ENCODE measurements at places on chromosomes 4 and X.

DNA sequence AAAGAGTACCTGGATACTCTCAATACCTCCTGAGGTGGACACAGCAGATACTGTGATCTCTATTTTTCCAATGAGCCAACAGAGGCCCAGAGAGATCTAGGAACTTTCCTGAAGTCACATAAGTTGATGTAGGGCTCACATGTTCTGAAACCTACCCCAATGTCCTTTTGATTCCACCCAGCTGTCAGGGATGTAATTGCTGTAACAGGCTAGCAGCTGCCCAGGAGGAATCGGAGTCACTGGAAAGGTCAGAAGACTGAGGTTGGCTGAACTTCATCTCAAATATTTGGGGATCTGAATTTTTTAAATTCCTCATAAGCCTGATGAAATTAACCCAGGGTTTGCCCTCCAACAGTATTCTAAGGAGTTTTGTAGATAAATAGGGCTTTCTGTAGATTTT is 52.5 kb upstream of the PROM1 start:
- no peak for DNase-seq
- H3K27me3 ChIP-seq: no peaks in the 10 kb centered on the region
- H3K4me1 ChIP-seq: peaks cover 20% of the 10 kb centered on the region
- no peaks in the 10 kb centered on the region for H3K36me3 ChIP-seq
- no peak overlapping the region for H3K27ac ChIP-seq

DNA sequence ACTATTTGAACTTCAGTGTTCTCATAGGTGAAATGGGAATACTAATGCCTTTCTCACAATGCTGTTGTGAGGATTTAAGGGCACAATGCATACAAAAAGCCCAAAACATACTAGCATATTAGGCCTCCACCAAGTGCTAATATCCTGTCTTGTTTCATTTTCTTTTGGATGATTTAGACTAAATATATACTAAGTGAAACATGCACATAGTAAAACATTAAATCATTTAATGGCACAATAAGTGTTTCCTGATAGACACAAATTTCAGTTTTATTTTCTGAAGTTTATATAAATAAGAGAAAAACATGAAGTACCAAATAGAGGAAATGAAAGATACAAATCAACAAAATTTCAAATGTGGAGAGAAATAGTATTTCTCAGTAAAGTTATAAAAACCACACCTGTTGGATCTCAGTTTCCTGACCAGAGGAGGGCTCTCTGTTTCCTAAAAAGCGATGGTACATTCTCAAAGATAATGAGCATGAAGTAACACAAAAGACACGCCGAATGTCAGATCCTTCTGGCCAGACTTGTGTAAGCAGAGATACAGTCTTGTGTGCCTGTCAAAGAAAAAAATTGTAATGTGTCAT is 25.1 kb downstream of the DDX60 start:
- H3K27me3 ChIP-seq: no peaks in the 10 kb centered on the region
- H3K4me3 ChIP-seq: no peak overlapping the region
- H3K36me3 ChIP-seq: peaks cover 22% of the 10 kb centered on the region
- DNase-seq: no peak
- H3K27ac ChIP-seq: no peak overlapping the region
- H3K4me1 ChIP-seq: no peaks in the 10 kb centered on the region

- DNase-seq: no peak
- no peaks in the 10 kb centered on the region for H3K27me3 ChIP-seq
- peaks cover 53% of the 10 kb centered on the region for H3K4me1 ChIP-seq
- no peaks in the 10 kb centered on the region for H3K36me3 ChIP-seq
Measured at GRCh38 chr4:159143687-159144086, 40.8 kb downstream of the RAPGEF2 start.

- no peak overlapping the region for H3K27ac ChIP-seq
- H3K27me3 ChIP-seq: no peaks in the 10 kb centered on the region
- H3K36me3 ChIP-seq: no peaks in the 10 kb centered on the region
- H3K4me1 ChIP-seq: no peaks in the 10 kb centered on the region
- DNase-seq: peak; percentile 74
Measured at GRCh38 chr4:94406668-94407437, 44.9 kb upstream of the PDLIM5 start.

DNA sequence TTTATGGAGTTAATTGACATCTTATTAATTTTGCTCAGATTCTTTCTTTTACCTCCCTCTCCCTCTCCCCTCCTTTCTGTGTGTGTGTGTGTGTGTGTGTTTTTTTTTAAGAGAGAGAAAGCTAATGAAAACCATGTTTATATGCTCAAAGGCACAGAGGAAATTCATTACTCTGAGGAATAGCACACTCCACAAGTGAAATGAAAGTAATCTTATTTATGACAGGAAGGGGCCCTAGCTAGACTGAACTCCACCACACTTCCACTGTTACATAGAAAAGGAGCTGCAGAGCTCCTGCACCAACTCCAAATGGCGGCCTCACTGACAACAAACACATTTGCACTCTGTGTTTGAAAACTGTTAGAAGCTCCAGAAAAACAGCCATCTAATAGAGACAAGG is 150.6 kb downstream of the RASL11B start:
- no peak overlapping the region for H3K4me3 ChIP-seq
- H3K27me3 ChIP-seq: no peaks in the 10 kb centered on the region
- no peak for DNase-seq
- H3K36me3 ChIP-seq: no peaks in the 10 kb centered on the region
- H3K4me1 ChIP-seq: no peaks in the 10 kb centered on the region
- H3K27ac ChIP-seq: no peak overlapping the region

DNA sequence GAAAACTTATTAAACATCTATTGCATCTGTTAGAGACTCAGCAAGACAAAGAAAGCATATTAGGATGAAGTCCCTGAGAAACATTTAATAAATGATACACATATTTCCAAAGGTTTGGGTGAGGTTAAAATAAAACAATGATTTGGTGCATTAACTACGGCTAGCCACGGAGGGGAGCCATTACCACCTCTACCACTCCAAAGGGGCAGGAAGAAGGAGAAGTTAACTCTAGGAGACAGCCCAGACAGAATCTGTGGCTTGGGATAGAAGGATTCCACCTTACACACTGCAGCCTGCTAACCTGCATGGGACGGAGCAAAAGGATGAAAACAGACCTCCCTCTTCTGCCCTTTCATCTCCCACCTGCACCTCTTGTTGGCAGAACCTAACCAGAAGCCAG is 189.1 kb upstream of the C1QTNF7 start:
- H3K4me3 ChIP-seq: no peak overlapping the region
- H3K36me3 ChIP-seq: no peaks in the 10 kb centered on the region
- DNase-seq: no peak
- H3K27ac ChIP-seq: no peak overlapping the region
- H3K27me3 ChIP-seq: no peaks in the 10 kb centered on the region
- no peaks in the 10 kb centered on the region for H3K4me1 ChIP-seq

DNA sequence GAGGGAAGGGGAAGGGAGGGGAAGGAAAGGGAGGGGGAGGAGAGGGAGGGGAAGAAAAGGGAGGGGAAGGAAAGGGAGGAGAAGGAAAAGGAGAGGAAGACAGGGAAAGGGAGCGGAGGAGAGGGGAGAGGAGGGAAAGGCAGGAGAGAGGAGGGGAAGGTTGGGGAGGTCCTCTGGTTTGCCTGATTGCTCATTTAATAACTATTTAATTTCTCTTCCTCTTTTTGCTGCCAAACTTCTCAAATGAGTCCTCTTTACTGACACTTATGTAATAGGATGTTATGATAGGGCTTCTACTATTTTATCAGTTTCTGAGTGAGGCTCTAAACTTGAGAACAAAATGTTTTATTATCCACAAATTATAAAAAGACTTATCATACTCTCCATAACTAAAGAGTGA is 35.4 kb upstream of the PPA2 start:
- no peak overlapping the region for H3K4me3 ChIP-seq
- DNase-seq: no peak
- H3K36me3 ChIP-seq: no peaks in the 10 kb centered on the region
- H3K27ac ChIP-seq: no peak overlapping the region

- no peak overlapping the region for H3K27ac ChIP-seq
- H3K4me1 ChIP-seq: no peaks in the 10 kb centered on the region
- no peak overlapping the region for H3K4me3 ChIP-seq
- peak; percentile 53 for DNase-seq
- no peaks in the 10 kb centered on the region for H3K36me3 ChIP-seq
Measured at GRCh38 chrX:78321809-78322208, 5.6 kb downstream of the CYSLTR1 start.

GRCh38 chrX:31245714-31246113 is 173.9 kb upstream of the FTHL17 start:
- H3K27ac ChIP-seq: no peak overlapping the region
- H3K4me1 ChIP-seq: no peaks in the 10 kb centered on the region
- no peaks in the 10 kb centered on the region for H3K27me3 ChIP-seq
- no peak overlapping the region for H3K4me3 ChIP-seq

DNA sequence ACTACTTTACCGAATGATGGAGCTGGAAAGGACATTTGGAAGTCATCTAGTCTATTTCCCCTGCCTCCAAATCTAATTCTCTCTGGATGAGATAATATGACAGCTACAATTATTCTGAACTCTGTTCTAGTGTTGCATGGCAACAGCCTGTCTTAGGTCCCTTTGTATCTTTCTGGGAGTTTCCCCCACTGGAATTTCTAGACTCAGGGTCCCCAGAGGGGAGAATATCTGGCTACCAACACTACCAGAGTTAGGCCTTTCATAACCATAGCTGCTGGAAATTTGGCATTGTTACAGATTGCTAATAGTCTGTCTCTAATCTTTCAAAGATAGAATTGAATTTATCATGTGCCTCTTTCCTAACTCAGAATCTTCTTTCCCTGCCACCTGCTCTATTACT is 4.5 kb downstream of the MSN start:
- no peaks in the 10 kb centered on the region for H3K27me3 ChIP-seq
- H3K27ac ChIP-seq: peak overlapping the region; percentile 51
- H3K36me3 ChIP-seq: no peaks in the 10 kb centered on the region
- DNase-seq: no peak

DNA sequence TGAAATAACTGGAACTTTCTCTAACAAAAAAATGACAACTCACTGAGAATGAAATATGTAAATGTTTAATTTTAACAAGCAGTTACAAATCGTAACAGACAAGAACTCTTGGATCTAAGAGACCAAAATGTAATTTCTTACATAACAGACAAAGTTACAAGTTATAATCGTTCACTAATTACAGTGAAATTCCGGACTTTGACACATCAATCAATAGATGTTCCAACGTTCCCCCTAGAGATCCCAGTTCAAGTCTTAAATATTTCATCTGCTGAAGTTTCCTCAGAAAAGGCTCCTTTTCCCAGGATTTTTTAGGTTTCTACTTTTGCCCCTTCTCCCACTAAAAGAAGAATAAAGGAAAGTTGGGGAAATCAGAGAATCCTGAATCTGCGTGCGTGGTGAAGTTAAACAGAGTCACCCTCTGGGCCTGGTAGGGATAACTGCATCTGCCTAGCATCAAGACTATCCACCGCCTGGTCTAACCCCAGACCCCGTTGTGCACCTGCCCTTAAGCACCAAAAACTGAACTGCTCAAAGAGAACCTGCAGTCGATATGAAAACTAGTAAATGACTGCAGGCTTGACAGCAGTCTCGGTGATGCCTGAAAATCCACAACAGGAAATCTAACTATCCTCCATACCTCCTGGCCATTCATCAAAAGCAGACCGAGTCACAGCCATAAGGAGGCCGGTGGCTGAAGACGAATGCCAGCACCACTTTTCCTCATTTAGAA is 2.3 kb downstream of the IRF2 start:
- H3K27ac ChIP-seq: peak overlapping the region; percentile 96
- H3K4me1 ChIP-seq: peaks cover 31% of the 10 kb centered on the region
- no peaks in the 10 kb centered on the region for H3K27me3 ChIP-seq
- peak overlapping the region; percentile 50 for H3K4me3 ChIP-seq
- no peaks in the 10 kb centered on the region for H3K36me3 ChIP-seq
- DNase-seq: peak; percentile 43

- no peak for DNase-seq
- H3K4me3 ChIP-seq: no peak overlapping the region
- H3K4me1 ChIP-seq: no peaks in the 10 kb centered on the region
- H3K27me3 ChIP-seq: no peaks in the 10 kb centered on the region
- H3K36me3 ChIP-seq: no peaks in the 10 kb centered on the region
Measured at GRCh38 chr4:149952101-149952500, 126.1 kb upstream of the DCLK2 start.

DNA sequence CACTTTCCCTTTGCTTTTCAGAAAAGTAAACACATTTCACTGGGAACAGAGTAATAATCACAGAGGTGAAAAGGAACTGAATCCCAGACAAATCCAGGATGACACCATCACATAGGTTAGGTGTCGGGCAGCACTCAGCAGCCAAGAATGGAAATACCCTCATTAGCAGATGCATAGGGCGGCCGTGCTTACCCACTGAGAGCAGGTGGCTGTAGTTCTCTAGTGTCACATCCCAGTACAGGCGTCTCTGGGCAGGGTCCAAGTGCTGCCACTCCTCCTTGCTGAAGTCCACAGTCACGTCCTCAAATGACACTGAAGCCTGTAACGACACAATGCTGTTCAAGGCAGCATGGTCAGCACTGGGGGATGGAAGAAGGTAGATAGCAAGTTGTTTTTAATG is 26.9 kb downstream of the ZNF41 start:
- no peak overlapping the region for H3K4me3 ChIP-seq
- no peaks in the 10 kb centered on the region for H3K4me1 ChIP-seq
- no peaks in the 10 kb centered on the region for H3K36me3 ChIP-seq
- H3K27me3 ChIP-seq: no peaks in the 10 kb centered on the region
- no peak for DNase-seq

DNA sequence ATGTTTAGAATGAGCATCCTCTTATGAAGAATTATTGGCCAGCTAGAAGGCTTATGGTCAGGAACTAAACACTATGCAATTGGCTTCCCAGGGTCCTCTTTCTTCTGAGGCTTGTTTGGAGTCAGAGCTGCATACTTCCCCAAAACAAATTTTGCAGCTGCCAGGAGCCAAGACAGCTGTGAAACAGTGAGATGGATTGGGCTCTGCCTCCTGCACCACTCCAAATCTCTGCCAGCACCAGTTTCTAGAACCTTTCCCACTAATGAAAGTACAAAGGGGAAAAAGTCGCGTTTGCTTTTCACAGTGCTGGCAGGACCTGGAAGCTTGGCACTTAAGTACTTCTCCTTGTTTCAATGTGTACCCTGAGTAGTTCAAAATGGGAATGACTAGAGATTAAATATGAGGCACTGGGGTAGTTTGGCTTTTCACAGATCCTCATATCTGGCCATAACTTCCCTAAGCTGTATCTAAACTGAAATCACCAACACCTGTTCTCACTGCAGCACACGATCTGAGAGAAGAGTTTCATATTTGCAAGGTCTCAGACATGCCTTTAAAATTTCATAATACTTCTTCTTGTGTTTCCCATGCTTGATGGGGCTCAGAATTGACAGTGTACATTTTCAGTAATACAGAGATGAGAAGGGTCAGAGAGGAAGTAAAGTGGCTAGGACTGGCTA is 20.7 kb upstream of the AR start:
- no peak overlapping the region for H3K4me3 ChIP-seq
- no peak overlapping the region for H3K27ac ChIP-seq
- DNase-seq: no peak
- H3K36me3 ChIP-seq: no peaks in the 10 kb centered on the region
- no peaks in the 10 kb centered on the region for H3K27me3 ChIP-seq

DNA sequence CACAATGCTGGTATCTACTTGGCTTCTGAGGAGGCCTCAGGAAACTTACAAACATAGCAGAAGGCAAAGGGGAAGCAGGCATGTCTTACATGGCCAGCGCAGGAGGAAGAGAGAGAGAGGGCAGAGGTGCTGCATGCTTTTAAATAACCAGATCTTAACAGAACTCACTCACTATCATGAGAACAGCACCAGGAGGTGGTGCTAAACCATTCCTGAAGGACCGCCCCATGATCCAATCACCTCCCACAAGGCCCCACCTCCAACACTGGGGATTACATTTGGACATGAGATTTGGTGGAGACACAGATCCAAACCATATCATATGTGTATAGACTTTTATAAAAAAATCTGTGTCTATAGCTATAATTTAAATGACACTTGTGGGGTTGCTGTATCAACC is 48.6 kb upstream of the ERVMER34-1 start:
- no peak overlapping the region for H3K27ac ChIP-seq
- DNase-seq: no peak
- no peaks in the 10 kb centered on the region for H3K4me1 ChIP-seq
- H3K4me3 ChIP-seq: no peak overlapping the region
